ENCODE measurements at places on chromosomes 13 and 19.

GRCh38 chr13:112664501-112665203 lies 25.2 kb upstream of the ATP11A start:
- no peak for DNase-seq

- no peak for DNase-seq
Observed at GRCh38 chr19:8097198-8097597, 44.6 kb downstream of the CCL25 start.

- peak; percentile 50 for DNase-seq
Observed at GRCh38 chr19:33143897-33144405, 12.0 kb downstream of the WDR88 start.

DNA sequence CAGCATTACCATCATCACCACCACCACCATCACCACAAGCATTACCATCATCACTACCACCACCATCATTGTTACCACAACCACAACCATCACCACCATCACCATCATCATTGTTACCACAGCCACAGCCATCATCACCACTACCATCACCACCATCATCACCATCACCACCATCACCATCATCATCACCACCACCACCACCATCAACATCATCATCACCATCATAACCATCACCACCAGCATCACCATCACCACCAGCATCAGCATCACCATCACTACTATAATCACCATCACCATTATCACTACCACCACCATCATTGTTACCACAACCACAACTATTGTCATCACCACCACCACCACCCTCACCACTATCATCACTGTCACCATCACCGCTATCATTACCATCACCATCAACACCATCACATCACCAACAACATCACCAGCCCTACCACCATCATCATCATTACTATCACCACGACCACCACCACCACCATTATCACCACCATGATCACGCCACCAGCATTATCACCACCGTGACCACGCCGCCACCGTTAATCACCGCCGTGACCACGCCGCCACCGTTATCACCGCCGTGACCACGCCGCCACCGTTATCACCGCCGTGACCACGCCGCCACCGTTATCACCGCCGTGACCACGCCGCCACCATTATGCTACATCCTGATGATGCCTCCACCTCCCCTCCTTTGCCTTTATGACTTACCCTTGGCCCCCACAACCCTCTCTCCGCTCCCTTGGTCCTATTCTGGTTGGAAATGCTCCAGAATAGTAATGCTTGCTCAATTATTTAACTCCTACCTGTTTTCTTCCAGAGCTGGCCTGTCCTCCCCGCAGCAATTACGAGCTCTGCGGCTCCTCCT lies 10.0 kb upstream of the FXYD3 start:
- DNase-seq: no peak

DNA sequence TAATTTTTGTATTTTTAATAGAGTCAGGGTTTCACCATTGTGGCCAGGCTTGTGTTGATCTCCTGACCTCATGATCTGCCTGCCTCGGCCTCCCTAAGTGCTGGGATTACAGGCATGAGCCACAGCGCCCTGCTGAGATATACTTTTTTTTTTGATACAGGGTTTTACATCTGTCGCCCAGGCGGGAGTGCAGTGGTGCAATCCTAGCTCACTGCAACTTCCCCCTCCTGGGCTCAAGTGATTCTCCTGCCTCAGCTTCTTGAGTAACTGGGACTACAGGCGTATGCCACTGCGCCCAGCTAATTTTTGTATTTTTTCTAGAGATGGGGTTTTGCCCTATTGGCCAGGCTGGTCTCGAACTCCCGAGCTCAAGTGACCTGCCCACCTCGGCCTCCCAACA lies 2.0 kb downstream of the COLGALT1 start:
- no peak for DNase-seq

DNA sequence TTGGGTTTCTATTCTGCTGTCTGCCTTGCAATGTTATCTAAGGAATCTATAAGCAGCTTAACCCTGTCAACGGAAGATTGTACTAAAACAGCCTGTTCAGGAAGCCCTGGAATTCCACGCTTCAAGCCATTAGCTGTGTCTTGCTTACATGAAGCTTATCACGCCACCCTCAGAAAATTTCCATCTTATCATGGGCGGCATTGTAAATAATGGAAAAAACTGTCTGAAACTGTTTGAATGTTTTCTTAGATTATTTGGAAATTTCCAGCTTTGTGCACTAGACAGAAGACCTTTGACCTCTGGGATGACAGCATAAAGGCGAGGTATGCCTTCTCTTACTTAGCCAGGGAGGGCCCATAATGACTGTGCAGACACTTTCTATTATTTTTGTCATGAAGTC lies 319.7 kb downstream of the KCNRG start:
- no peak for DNase-seq

DNA sequence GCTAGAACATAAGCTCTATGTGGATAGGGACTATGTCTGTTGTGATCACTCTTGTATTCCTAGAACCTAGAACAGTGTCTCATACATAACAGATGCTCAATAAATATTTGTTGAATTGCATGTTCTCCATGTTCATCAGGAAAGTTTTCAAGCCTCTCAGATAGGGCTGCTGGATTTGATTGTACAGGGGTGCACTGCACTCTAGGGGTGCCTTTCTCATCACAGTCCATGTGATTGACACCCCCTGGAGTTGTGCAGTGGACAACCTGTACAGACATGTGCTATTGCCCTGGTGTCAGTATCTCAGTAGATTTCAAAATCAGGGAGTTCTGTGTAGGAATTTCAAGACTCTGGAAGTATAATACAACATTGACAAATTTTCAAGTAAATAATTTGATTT lies 58.9 kb downstream of the MBNL2 start:
- DNase-seq: no peak

Measured in stimulated activated CD4-positive, alpha-beta T cell treated with anti-CD3 and anti-CD28 coated beads, Interleukin-4, amount 100 ng/mL, for 48 hours (primary cell).